ENCODE measurements at places on chromosomes 13 and 19. TPM values are rescaled to one million over a fixed set of nuclear protein-coding genes. Genes with fewer than 3 reads are reported as not detected.

- DNase-seq = no peak
Measured at GRCh38 chr19:47663435-47663910, 49.7 kb upstream of the EHD2 start.

GRCh38 chr19:49541914-49542313 lies 14.1 kb downstream of the RCN3 start:
- DNase-seq = no peak

- DNase-seq = no peak
Measured at GRCh38 chr13:90205911-90206310, 1141.6 kb upstream of the MIR17HG start.

- DNase-seq = no peak
Measured at GRCh38 chr13:106376401-106377112, 158.9 kb downstream of the EFNB2 start.

GRCh38 chr13:100520936-100521850 lies 67.4 kb downstream of the GGACT start:
- no peak for DNase-seq

GRCh38 chr19:33673996-33674625 lies 52.4 kb downstream of the CHST8 start:
- DNase-seq = peak; percentile 40

DNA sequence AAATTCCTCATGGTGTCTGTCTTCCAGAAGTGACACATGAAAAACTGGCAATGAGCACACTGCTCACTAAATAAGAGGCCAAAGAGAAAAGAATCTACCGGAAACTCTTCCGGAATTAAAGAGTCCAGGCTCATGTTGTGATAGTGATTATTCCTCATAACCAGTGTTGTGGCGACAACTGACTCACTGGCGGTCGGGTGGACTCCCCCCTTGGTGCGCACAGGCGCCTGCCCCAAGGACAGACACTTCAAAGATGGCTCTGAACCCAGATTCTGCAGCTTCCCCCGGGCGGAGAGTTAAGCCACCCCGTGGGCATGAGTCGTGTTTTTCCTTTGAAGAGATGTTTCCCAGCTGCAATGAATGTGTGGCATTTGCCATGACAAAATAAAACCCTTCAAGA lies 10.3 kb downstream of the IL17D start:
- no peak for DNase-seq

CD22 gene
- total RNA-seq = 15.8 TPM

NLRP5 gene
- total RNA-seq = not detected
